ENCODE measurements at places on chromosomes 2 and 18. TPM values are rescaled to one million over a fixed set of nuclear protein-coding genes. Genes with fewer than 3 reads are reported as not detected.
A peak's percentile ranks its signal among the peaks of the same experiment; 100 is the strongest.

DNA sequence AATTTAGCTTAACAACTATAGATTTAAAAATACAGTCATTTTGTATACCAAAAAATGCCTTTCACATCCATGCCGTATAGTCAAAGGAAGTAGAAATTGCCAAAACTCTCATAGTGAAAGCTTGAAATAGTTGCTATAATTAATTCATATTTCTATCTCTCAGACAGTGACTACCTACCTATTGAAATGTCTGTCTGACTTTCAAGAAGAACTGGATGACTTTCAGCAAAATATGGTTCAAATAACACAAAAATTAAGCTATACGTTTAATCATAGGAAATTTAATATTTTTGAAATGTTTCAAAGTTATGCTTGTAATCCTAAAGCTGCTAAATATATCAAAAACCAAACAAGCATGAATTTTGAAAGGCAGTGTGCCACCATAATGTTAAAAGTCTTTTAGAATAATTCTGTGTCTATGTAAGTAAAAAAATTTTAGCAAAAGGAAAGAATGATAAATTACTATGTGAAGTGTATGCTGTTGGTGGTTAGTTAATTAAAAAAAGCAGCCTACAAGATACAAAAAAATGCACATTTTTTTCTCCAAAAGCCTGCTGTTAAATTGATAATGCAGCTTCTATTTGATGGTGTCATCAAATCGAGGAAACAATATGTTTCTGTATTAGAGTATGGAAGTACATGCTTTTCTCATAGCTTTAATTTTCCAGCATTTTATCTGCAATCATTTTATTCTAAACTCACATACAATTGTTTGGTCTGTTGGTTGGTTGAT is 57.7 kb upstream of the ST6GAL2 start:
- no peak for DNase-seq

The CYTIP gene
- total RNA-seq = not detected

The ONECUT2 gene
- under 0.01 TPM for total RNA-seq

The ITSN2 gene
- total RNA-seq = 39.7 TPM

DNA sequence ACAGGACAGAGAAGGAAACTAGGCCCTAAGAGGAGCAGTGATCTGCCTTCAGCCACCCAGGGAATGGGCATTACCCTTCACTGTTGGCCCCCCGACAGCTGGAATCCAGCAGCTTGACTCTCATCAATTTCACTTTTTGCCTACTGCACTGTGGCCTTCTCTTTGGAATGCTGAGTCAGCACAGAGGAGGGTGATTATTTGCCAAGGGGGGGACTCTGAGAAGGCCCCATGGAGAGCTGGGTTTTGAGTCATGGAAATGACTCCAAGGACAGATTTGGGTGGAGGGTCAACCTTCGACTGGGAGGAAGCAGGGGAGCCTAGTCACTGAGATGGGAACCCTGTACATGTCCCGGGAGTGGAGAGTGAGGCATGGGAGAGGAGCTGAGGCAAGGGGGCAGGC is 38.1 kb upstream of the NTSR2 start:
- DNase-seq = no peak

The RSAD2 gene
- total RNA-seq = 0.20 TPM

DNA sequence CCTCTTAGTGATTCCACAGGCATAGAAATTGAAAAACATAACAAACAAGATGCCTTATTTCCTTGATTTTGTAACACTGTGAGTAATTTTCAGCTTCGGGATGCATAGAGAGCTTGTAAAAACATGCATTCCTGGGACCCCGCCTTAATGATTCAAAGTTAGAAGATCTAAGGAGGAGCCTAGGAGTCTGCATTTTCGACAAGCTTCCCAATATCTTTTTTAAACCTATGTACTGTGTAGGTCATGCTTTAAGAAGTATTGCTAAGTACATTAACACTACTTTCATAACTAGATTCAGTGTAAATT is 109.8 kb upstream of the ZNF516 start:
- no peak for DNase-seq

- DNase-seq = no peak
Measured at GRCh38 chr2:22377268-22377667, 1007.7 kb upstream of the KLHL29 start.

- no peak for DNase-seq
Measured at GRCh38 chr2:38937548-38937947, 47.9 kb downstream of the ARHGEF33 start.

The GYPC gene
- total RNA-seq = 773 TPM

DNA sequence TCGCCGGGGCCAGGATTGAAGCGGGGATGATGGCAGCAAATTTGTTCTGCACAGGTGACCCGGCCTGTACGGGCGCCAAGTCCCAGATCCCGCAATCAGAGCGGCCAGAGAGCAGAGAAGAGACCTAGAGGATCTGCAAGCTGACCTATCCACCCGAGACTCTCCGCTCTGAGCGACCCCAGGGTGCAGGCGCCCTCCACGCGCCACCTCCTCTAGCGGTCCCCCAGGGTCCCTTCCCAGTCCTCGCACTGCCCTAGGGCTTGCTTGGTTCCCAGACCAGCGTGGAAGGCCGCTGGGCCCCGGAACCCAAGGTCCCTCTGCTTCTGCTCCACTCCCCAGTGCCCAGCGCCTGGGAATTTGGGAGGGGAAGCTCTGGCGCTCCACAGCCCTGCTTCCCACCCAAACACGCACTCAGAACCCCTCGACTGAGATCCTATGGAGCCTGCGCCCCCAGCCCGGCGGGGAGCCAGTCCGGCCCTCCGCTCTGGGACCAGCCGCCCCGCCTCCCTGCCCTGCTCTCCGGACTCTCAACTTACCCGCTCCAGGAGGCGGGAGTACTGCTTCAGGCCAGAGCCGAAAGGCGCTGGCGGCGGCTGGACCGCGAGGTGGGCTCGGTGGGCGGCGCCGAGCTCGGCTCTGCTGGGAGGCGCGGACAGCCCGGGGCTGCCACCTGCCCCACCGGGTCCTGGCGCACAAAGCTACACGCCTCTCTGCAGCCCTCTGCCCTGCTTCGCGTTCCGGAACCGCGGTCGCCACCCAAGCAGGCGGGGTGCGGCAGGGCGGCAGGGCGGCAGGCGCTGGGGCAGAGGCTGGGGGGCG is 3.0 kb upstream of the SIX3 start:
- DNase-seq = no peak

DNA sequence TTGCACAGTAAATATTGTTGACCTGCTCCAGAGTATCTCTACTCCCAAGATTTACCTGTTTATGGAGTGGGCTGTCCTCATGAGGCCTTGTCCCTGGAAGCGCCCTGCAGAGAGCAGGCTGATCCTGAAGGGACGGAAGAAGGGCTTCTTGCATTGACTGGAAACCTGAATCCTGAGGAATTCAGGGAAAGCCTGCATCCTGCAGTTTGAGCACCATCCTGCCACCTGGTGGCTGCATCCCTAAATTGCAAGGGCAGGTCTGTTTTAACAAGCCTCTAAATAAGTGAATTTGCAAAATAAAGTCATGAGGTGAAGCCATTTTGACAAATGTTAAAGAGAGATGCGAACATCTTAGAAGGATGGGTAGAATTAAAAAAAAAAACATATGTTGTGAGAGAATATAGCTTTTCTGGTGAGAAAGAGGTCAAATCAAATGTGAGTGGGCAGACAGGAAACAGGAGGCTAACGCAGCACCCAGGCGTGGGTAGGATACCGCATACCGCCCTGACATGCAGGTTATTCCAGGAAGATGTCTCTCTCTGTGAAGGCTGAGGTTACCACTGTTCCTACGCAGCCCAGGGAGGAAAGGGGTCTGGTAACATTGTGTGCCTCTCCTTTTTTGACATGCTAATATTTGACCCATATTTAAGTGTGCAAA is 754.9 kb downstream of the RNF144A start:
- DNase-seq = peak; percentile 12

- no peak for DNase-seq
Measured at GRCh38 chr2:25822190-25823117, 55.8 kb downstream of the ASXL2 start.

The SLC19A3 gene
- total RNA-seq = not detected

The PRSS56 gene
- total RNA-seq = not detected

The CNGA3 gene
- total RNA-seq = not detected

The PLEKHA3 gene
- total RNA-seq = 5.2 TPM

The G6PC2 gene
- total RNA-seq = not detected

GRCh38 chr2:10329580-10329879 is 26.8 kb downstream of the HPCAL1 start:
- DNase-seq = no peak

- peak; percentile 9 for DNase-seq
Measured at GRCh38 chr2:196088203-196088602, 19.6 kb upstream of the DNAH7 start.

- DNase-seq = no peak
Measured at GRCh38 chr2:74385396-74385795, 5.3 kb upstream of the DCTN1 start.

DNA sequence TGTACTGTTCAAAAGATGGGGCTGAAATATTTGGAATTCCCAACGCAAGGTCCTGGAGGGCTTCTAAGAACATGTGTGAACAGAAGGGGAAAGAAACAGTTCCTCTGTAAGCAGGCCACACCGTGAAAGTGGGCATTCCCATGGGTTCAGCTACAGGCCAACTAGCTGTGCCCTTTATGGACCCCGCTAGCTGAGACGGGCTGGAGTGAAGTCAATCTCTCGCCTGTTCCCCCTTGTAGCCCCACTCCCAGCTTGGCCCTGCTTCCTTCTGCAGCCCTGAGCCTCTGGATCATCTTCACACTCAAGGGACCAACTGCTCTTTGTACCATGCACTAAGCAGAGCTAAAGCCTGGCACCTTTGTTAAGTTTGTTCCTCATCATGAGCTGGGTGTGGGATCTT is 55.4 kb downstream of the POLR1A start:
- no peak for DNase-seq

DNA sequence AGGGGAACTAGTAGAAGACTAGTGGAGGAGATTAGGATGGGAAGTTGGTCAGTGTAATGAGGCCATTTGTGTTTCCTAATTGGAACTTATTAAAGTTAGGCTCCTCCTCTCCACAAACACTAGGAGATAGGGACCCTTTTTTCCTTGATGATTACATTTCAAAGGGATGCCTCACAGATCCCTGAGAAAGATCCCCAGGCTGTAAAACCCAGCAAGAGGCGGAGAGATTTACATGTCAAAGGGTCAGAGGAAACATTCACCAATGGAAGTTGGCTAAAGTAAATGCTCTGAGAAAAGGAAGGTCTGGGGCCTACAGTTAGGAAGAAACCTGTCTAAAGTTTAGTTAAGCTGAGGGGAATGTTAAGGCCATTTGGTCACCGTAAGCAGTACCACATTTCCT is 1.4 kb upstream of the CCDC85A start:
- DNase-seq = no peak

DNA sequence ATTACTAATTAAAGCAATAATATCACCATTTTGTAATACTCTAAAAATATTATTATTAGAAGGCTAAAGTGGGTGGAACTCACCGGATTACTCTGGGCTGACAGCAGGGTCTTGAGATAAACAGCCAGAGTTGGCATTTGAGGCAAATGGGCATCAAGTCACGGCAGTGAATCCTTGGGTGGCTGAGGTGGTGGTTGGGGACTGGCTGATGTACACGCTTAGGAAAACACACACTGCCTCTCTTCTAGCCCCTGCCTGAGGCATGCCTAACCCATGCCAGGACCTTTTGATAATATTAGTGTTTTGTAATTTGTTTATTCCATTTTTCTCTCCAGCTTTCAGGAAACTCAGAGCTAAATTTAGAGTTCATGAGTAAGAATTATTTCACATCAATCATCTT is 76.8 kb downstream of the ACKR3 start:
- no peak for DNase-seq

The WNT6 gene
- total RNA-seq = not detected

DNA sequence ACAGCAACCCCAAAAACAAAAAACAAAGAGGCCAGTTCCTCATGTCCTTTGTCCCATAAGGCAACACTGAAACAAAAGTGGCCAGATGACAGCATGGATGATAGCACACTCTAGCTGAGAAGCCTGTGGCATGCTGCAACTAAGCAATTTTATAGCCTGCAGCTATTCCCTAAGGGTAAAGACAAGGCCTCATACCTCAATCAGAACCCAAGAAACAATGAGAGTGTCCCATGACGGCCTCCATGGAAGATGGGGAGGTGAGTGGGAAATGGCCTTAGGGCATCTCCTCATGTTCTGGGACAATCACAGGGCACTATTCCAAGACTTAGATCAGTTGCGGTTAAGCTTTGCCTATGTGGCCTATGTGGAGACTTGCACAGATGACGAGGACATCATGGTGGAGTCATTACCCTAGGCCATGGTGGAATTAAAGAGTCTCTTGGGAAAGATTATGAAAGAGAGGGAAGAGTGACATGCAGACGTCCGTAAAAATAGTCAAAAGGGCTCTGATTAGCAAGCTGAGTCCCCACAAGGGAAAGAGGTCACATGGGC is 103.1 kb downstream of the INO80D start:
- DNase-seq = no peak

- DNase-seq = no peak
Measured at GRCh38 chr2:149489452-149489851, 98.1 kb downstream of the MMADHC start.

DNA sequence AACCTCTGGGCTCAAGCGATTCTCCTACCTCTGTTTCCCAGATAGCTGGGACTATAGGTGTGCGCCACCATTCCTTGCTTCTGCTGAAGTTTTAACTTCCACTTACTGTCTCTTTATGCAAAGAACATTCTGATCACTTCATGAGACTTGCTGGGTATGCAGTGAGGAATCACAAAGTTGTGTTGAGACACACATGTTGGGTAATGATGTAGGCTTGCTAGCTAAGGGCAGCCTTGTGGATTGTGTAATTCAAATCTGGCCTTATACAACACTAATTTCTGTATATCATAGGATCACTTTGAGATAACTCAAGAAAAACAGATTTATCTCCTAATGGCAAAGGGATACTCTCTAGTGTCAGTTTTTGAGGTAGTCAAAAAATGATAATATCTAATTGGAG is 24.2 kb downstream of the XRCC5 start:
- DNase-seq = no peak

DNA sequence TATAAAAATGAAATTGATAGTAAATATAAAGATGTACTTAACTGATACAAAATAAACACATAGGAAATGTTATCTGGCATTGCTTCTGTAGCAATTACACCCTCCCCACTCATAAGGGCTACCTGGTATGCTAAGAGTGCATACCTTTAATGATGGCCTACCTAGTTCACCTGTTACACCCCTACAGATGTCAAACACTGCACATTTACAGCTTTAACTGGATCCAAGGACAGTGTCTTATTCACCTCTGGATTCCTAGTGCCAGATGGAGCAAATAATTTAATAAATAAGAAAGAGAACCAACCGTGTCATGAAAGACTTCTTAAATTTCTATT is 15.3 kb upstream of the SEC11C start:
- no peak for DNase-seq

The TMEM237 gene
- 13.9 TPM for total RNA-seq

DNA sequence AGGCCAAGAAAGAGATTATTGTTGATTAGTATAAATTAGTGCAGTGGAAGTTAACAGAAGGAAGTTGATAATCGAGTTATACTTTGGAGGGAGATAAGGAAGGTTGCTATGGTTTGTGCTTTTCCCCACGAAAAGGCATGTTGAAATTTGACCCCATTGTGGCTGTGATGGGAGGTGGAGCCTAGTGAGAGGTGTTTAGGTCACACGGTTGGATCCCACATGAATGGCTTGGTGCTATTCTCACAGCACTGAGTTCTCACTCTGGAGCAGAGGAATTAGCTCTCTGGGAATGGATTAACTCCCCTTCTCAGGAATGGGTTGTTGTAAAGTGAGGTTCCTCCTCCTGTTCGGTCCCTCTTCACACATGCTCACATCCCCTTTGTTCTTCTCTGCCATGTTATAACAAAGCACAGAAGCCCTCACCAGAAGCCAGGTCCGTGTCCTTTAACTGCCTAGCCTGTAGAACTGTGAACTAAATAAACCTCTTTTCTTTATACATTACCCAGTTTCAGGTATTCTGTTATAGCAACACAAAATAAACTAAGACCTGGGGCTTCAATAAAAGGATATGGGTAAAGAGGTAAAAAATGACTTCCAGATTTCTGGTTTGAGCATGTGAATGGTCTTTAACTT is 21.9 kb downstream of the PIGN start:
- DNase-seq = no peak

Data from lung microvascular endothelial cell (primary cell).